ENCODE measurements at places on chromosomes 7 and 10. TPM values are rescaled to one million over a fixed set of nuclear protein-coding genes. Genes with fewer than 3 reads are reported as not detected.

DNA sequence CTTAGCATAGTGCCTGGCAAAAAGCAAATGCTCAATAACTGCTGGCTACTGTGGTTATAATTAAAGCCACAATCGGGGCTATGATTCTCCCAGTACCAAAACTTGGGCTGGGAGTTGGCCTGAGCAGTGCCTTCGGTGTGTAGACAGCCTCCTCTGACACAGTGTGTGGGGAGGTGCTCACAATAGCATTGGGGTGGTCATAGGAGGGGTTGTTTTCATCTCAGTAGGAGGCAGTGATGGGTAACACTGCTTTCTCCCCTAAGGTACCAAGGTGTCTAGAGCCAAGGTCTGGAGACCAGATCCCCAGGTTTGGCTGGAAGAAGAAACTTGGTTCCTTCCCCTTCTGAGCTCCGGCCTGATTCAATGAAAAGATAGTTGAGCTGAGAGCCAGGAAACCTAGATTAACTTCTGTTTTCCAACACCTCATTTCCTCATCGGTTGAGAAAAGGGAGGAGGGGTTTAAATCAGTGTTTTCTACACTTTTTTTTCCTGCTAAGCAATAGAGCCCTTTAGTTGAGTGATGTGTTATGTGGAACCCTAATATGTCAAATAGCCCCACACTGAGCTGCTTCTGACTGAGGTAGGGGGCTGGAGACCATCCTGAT is 68.2 kb downstream of the LRMDA start:
- no peak overlapping the region for H3K27ac ChIP-seq
- no peak for DNase-seq
- no peaks in the 10 kb centered on the region for H3K4me1 ChIP-seq
- no peak overlapping the region for H3K4me3 ChIP-seq

- no peaks in the 10 kb centered on the region for H3K27me3 ChIP-seq
- H3K27ac ChIP-seq: no peak overlapping the region
- no peaks in the 10 kb centered on the region for H3K36me3 ChIP-seq
- DNase-seq: no peak
Observed at GRCh38 chr7:47034180-47034579, 547.7 kb downstream of the TNS3 start.

DNA sequence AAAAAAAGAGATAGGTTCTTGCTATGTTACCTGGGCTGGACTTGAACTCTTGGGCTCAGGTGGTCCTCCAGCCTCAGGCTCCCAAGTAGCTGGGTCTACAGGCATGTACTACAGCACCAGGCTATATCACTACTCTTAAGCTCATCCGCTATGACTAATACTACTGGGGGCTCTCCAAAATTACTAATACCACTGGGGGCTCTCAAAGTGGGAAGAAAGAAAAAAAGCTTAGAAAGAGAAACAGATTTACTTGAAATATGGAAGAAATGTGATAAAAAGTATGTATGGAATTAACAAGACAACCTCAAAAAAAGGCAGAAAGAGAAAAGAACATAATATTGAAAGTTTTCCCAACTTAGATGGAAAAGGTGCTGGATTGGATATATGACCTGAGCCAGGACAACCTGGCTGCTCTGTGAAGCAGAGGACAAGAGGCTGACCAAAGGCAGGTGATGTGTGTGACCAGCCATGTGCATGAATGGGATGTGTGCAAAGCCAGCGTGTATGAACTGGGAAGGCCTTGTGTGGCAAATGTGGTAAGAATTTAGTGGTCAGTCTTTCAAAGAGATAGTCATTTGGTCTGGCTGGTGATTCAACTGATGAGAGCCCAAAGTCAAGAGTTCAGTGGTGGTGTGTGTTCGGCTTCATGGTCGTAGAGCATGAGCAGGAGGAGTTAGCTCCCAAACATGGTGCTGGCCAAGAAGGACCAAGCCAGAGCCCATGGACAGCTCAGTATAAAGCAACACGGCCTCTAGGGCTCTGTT is 232.4 kb upstream of the KLF14 start:
- DNase-seq: no peak
- H3K27ac ChIP-seq: no peak overlapping the region
- peaks cover 19% of the 10 kb centered on the region for H3K4me1 ChIP-seq
- H3K4me3 ChIP-seq: no peak overlapping the region

GRCh38 chr7:13850185-13850752 is 139.2 kb downstream of the ETV1 start:
- H3K27ac ChIP-seq: peak overlapping the region; percentile 35
- H3K4me1 ChIP-seq: peaks cover 10% of the 10 kb centered on the region
- peak; percentile 90 for DNase-seq
- H3K36me3 ChIP-seq: no peaks in the 10 kb centered on the region
- H3K27me3 ChIP-seq: no peaks in the 10 kb centered on the region

SSC4D gene
- 1.6 TPM for total RNA-seq

- no peak for DNase-seq
- no peaks in the 10 kb centered on the region for H3K4me1 ChIP-seq
- H3K27me3 ChIP-seq: peaks cover 5% of the 10 kb centered on the region
- H3K27ac ChIP-seq: no peak overlapping the region
- H3K36me3 ChIP-seq: no peaks in the 10 kb centered on the region
Observed at GRCh38 chr10:96495544-96495943, 18.2 kb downstream of the TLL2 start.

DNA sequence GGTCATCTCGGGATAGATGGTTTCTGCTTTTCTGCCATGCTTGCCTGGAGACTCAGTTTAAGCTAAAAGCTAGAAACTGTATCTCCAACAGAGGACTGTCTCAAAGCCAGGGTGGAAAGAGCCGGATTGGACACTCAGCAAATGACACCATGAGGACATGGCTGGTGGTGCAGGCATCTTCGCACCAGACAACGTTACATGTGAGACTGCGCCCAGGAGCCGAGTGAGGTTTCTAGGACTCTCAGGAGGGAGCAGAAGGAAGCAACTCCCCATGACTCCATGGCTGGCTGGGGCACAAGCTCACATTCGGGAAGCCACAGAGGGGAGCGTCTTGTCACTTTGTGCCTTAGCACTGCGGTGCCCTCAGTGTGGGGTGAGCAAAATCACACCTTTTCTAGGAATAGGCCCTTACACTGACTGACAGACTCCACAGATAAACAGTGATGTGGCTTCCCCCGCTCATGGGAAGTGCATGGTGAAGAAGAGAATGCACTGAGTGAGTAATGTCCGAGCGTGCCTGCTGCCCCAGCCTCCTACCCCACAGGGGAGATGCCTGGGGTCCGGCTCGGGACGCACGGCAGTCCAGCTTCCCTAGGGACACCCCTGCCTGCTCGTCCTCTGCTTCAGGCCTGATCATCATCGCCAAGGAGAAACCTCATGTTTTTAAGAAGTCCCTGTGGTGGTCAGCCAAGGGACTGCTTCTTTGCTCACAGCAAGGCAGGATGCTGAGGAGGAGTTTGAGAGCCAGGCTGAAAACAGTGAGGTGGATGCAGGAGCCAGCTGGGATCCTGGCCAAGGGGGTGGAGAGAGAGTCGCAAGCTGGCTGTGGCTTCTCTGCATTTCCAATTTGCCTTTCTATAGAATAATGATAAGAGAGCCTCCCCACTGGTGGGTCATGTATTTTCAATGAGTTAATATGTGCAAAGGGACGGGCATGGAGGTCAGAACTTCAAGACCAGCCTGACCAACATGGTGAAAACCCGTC is 52.2 kb upstream of the FXYD4 start:
- no peak overlapping the region for H3K27ac ChIP-seq
- no peaks in the 10 kb centered on the region for H3K4me1 ChIP-seq
- H3K36me3 ChIP-seq: no peaks in the 10 kb centered on the region

DNA sequence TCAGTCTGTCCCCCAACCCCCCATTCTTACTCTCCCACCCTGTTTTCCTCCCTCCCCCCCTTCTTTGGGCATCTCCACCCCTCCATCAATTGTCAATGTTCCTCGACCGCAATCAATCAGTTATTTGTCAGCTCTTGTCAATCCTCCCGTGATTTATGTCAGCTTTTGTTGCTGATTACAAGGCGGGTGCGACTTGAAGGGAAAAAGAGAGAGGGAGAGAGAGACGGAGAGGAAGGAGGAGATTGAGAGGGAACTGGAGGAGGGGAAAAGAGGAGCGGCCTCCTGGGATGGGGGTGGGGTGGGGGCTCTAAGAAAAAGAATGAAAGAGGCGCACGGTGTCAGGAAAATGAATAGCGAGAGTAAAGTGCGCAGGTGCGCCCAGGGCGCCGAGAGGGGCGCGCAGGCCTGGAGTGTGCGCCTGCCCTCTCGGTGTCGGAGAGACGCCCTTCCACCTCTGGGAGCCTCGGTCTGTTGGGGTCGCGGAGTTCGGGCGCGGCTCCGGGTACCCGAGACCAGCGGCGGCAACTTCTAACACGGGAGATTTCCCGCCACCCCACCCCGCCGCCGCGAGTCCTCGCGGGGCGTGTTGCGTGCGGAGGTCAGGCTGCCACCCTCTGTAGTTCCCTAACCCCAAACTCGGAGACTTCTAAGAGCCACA is 1.1 kb upstream of the ZNF503 start:
- H3K27ac ChIP-seq: peak overlapping the region; percentile 90
- H3K4me3 ChIP-seq: peak overlapping the region; percentile 61
- no peak for DNase-seq
